Left renal cortex interstitium (tissue), 4 donors: ENCODE measurements at places on chromosomes 5 and 9. TPM values are rescaled to one million over a fixed set of nuclear protein-coding genes. Genes with fewer than 3 reads are reported as not detected.

PAX5 gene
- 0.20 TPM for polyA plus RNA-seq

ZBED3 gene
- polyA plus RNA-seq, result 31.0 TPM

IL7R gene
- polyA plus RNA-seq, result 1.1 TPM

CRHBP gene
- polyA plus RNA-seq, result 25.7 TPM

GFRA3 gene
- polyA plus RNA-seq, result 4.9 TPM

GRCh38 chr5:149040421-149040820 lies 22.4 kb downstream of the SH3TC2 start:
- no peak for DNase-seq

- no peak for DNase-seq
Measured at GRCh38 chr5:170612256-170612678, 108.4 kb downstream of the KCNIP1 start.

- no peak for DNase-seq
Measured at GRCh38 chr9:113912816-113913215, 36.7 kb downstream of the ZNF618 start.

FOXD4 gene
- 0.96 TPM for polyA plus RNA-seq

DNA sequence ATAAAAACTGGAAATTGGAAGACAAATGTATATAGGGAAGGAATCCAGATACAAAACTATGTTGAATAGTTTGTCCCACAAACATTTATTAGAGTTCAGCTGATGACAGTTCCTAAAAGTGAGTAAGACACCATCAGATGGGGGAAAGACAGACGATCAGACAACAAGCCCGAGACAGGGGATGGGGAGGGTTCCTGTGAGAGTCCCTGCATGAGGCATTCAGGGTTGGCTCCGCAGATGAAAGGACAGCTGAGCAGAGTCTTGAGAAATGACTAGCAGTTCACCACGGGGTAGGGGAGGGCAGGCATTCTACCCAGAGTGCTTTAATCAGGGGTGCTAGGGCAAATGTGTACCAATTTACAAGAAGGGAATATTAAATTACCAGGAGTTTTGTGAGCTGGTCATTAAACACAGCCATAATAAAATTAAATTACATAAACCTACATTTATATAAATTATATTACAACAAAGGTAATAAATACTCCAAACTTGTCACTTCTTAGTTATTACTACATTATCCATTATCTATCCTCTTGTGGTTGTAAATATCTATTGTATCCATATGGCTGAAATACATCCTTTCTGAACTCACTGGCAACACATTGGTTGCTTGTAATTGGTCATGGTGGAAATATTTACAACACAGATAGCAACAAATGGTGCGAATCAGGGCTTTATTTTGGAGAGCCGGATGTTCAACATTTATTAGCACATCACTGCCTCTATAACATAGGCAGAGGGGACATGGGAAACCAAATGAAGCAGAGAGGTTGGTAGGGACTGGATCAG lies 27.8 kb downstream of the TNFSF15 start:
- DNase-seq, result no peak

- DNase-seq, result no peak
Measured at GRCh38 chr5:56993241-56993640, 41.3 kb upstream of the MIER3 start.

DPH7 gene
- 34.9 TPM for polyA plus RNA-seq

PCDHB15 gene
- 14.7 TPM for polyA plus RNA-seq

DNA sequence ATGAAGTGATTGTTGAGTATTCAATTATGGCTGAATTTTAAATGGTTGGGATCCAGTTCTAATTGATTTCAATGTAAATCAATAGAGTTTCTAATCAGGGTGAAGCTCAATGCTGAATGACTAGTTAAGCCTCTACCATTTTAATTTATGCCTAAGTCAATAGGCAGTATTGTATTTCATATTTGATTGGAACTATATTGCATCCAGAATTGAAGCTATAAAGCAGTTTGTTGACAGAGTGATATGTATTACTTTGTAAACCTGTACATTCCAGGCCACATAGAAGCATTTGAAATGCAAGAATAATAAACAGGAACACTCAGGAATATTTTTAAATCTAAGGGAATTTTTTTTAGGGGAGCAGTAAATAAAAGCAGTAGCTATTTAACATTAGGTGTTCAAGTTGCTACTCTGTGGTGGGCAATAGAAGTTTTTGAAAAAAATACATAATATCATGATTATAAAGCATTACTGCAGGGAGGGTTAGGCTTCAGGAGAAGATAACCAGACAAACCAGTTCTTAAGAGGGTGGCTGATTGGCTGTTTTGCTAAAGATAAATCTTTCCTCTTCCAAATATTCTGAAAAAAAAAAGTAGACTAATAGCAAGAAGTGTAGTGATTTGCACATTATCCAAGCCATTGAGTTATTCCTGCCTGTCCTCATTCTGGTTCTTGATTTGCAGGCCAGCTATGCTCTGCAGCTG lies 492.0 kb upstream of the MEF2C start:
- no peak for DNase-seq

- DNase-seq, result no peak
Measured at GRCh38 chr5:144972317-144972716, 801.6 kb downstream of the KCTD16 start.

GRCh38 chr5:68149189-68149588 lies 66.4 kb upstream of the PIK3R1 start:
- DNase-seq, result no peak

DNA sequence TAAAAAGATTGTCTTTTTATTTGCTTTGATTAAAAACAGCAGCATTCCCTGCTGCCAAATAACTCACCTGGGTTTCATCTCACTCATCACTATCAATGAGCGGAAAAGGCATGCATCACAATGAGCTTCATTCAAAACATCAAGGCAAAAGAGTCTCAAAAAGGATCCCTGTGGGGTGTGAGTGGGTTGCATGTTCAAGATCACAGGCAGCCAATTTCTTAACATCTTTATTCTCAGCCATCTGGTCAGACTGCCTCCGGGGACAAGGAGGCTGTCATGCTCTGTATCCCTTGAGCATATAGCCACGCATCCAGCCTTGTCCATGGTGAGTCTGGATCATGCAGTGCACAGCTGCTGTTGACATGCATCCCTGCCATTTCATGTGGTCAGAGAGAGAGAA lies 117.1 kb downstream of the ICE1 start:
- no peak for DNase-seq

DYNC2I2 gene
- polyA plus RNA-seq, result 55.5 TPM
